ENCODE measurements at places on chromosomes 4 and X.

DNA sequence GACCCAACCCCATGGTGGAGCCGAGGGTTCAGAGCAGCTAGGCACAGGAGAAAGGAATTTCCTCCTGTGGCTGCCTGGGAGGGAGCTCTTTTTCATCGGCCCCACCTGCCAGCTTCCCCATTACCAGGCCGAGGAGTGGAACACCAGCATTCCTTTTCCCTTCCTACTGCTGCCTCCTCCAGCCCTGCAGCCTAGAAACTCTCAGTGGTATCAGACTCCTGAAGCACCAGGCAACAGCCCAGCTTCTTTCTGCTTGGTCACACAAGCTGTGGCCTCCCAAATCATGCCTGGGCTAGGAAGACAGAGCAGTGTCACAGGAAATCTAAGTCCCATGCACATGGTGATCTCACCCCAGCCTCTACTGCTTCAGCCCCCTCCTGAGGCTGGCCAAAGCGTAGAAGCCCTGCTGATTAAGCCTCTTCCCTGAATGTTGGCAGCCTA is 30.1 kb downstream of the RTL5 start:
- DNase-seq, result no peak

GRCh38 chr4:81137446-81137845 is 77.6 kb downstream of the PRKG2 start:
- peak; percentile 20 for DNase-seq

GRCh38 chr4:80024335-80024734 is 48.7 kb downstream of the ANTXR2 start:
- no peak for DNase-seq

GRCh38 chrX:68440442-68440841 is 7.1 kb upstream of the OPHN1 start:
- no peak for DNase-seq

DNA sequence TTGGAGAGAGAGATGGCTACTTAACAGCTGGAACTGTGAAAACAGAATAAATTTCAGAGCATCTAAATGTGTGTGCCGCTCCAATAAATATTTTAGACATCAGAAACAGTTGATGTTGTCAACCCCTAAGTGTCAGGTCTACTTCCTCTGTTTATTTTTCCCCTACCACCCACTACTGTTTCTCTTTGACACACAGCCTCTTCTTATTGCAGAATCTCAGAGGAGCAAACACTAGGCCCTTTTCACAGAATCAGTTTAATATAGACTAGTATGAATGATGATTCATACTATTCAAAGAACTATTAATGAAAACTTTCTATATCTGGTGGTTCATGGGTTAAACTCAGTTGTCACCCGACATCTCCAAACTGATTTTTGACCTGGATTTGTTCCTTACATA is 33.9 kb downstream of the NAA11 start:
- DNase-seq, result no peak

DNA sequence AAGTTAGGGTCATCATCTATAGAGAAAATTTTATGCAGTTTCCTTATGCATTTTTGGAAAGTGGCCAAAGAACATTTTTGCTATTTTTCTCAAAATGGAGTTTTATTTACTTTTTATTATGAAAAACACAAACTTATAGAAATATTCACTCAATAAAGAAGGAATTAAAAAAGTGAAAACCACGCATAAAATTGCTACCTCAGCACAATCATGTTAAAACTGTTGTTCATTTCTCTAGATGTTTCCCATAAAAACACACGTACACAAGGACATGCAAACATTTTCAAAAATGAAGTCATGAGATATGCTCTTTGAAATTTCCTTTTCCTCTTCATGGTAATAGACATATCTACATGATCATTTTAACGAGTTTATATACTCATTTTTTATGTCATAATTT is 536.8 kb upstream of the MAGEB18 start:
- no peak for DNase-seq

- DNase-seq, result no peak
Observed at GRCh38 chrX:15340867-15341266, 5.5 kb upstream of the PIGA start.

- DNase-seq, result no peak
Observed at GRCh38 chr4:134470544-134470943, 269.0 kb upstream of the PABPC4L start.

GRCh38 chr4:52780206-52780605 is 29.0 kb upstream of the ERVMER34-1 start:
- no peak for DNase-seq

GRCh38 chr4:140038031-140038533 is 115.9 kb downstream of the MAML3 start:
- DNase-seq, result no peak

DNA sequence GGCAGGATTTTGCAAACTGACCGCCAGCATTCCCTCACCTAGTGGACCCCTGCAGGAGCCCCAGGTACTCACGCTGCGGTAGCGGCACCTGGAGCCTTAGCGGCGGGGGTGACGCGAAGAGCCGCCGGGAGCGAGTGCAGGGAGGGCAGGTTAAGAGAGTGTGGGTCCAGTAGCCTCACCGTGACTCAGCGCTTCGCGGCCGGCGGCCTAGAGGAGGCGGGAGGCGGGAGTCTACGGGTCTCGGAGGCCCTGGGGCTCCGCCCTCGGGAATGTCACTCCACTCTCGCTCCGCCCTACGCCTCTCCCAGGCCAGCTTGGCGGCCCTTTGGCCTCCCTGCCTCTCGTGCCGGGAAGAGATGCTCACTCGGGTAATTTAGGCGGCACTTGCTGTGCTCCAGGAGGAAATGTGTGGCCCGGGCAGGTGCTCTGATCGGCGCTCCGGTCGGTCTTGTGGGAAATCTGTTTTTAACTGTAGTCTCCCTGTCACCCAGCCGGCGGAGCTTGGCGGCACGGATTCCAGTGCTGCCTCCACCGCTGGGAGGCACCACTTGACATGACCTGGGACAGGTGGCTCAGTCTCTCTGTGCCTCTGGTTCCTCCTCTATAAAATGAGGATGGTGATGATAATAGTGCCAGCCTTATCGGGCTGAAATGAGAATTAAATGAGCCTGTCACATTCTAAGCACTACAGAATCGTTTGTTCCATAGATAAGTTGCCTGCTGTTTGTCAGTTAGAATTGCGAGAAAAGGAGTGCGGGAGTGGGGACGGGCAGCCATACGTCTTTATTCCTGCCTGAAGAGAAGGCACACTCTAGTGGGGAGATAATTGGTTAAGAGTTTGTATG is at the start of gene PIR:
Gene PIR, minus strand, starts transcription at position 216 of the 845 bp plus-strand sequence. CDS start 2,076 bp downstream, outside the sequence.
- peak; percentile 24 for DNase-seq

DNA sequence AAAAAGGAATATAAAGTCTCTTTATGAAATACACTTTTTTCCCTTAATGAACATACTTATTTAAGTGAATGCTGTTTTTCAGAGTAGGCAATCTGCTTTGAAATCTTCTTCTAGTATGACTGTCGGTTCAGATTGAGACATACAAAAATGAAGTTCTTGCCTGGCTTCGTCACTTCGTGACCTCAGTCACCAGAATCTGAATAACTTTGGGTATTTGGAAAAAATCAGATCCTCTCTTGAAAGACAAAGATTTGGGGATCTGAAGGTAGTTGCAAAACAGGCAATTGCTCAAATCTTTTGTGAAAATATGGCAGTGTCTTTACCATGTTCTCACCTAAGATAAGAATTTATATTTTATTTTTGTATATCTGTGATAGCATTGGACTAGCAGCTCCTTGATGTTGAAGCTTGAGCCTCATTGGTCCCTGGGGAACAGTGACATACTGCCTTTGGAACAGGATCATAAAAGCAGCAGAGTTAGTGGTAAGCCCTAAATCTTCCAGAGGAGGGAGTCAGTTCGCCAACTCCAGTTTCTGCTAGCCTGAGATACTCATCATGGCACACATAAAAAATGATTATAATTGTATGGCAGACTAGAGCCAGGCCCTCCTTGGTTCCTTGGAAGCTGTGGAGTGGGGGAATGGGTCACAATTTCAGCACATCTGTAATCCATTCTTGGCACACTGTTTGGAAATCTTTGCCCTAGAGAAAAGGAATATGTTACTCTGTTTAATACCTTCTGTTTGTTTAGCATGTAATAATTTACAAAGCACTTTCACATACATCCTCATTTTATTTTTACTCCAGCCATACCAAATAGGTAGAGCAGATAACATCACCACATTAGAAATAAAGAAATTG is 5.0 kb downstream of the ARFIP1 start:
- peak; percentile 54 for DNase-seq

GRCh38 chr4:87268411-87268810 is 48.0 kb upstream of the KLHL8 start:
- no peak for DNase-seq

GRCh38 chr4:140152751-140153418 is 1.1 kb downstream of the MAML3 start:
- no peak for DNase-seq

DNA sequence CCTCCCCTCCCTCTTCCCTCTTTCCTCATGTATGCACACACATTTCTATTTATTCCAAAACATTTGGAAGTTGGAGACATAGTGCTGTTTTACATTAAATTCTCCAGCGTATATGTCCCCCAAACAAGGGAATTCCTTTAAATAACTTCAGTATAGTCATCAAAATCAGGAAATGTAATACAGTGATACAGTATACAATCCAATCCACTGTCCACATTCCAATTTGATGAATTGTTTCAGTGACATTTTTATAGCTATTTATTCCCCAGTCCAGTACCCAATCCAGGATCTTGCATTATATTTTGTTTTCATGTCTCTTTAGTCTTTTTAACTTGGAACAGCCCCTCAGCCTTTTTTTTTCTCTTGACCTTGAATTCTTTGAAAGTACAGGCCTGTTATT is 233.0 kb downstream of the DKK2 start:
- peak; percentile 61 for DNase-seq

GRCh38 chr4:10172278-10172921 is 55.8 kb upstream of the WDR1 start:
- no peak for DNase-seq

DNA sequence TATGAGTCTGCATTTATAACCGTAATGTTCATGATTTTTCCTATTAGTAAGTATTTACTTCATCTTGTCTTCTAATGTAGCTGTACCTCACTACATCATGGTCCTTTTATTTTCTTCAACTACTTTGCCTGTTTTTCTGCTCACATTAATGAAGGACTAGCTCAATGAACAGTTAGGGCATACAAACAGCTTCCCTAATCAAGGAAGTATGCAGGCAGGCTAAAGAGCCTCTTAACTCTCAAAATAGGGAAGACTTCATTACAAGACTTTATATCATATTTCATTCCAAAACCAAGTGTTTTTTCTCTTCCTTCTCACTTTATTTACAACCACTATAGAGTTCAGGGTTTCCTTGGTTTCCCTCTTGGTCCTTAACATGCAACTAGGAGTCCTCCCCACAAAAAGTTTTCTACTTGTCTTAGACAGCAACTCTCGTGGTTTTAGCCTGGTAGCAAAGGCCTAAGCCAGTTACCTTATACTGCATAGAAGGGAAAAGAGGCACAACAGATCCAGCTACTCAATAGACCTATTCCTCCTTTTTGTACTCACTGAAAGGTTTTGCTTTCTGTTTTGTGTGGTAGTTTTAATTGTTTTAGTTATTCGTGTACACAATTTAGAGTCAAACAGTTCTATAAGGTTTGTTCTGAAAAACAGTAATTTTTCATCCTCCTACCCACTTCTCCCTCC is 40.8 kb downstream of the SMIM14 start:
- DNase-seq, result no peak

- no peak for DNase-seq
Observed at GRCh38 chr4:114879916-114880669, 233.3 kb downstream of the NDST4 start.

- no peak for DNase-seq
Observed at GRCh38 chrX:70481471-70482270, 37.0 kb downstream of the DLG3 start.

- no peak for DNase-seq
Observed at GRCh38 chrX:2572740-2573139, 72.0 kb upstream of the DHRSX start.

- DNase-seq, result no peak
Observed at GRCh38 chr4:138487670-138488069, 245.5 kb upstream of the SLC7A11 start.

DNA sequence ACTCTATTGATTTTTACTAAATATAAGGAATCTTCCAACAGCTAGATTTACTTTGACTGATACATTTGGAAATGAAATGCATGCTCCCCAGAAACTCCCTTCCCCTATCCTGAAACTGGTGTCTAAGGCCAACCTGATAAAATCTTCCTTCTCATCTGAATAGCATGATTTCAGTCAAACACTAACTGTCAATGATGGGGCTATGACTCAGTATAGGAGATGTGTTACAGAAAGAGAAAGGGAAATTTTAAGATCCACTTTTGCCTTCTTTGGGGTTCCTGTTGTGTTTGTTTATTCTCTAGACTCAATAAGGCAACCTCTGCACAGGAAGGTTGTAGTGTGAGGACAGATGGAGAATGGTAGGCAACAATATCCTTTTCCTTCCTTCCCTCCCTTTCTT is 160.7 kb downstream of the MOSPD2 start:
- no peak for DNase-seq

- DNase-seq, result no peak
Observed at GRCh38 chrX:53171356-53171755, 53.7 kb downstream of the KDM5C start.

DNA sequence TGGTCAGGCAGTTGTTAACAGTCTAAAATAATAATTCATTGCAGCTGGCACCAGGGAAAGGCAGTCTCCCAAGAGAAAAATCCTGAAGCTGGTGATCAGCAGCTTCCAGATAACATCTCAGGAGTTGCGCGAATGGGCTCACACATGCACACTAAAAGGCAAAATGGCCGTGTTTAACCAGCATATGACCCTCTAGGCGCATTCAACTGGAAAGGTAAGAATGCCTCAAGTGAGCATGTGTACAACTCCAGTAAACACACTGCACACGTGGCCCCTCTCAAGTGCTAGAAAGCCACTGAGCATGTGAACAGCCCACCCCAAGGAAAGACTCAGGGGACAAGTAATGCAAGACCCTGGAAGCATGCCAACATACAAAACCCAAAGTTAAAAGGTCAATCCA is 33.1 kb downstream of the STPG2 start:
- no peak for DNase-seq

DNA sequence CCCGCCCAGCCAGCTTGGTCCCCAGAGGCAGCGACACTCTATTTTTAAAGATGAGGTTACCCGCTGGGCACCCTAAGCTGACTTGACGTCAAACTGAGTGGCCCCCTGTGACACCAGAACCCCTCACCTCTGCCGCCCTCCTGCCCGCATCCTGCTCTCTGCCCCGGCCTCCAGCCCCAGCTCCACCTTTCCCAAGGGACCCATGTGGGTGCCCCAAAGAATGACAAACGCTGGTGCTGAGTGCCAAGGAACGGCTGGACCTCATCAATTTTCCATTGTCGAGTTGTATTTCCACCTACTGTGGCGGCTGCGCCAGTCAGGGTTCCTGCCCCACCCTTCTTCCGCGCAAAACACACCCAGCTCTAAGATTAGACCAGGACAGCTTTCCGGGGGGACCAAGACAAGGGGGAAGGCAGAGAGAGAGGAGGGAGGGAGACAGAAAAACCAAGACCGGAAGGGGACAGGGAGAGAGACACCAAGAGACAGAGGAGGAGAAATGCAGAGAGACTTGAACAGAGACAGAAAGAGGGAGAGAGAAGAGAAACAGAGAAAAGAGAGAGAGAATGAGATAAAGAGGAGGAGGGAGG is 2.0 kb downstream of the PRKX start:
- DNase-seq, result no peak

- no peak for DNase-seq
Observed at GRCh38 chrX:70026112-70026850, 23.5 kb downstream of the AWAT2 start.

Data from fibroblast of skin of left quadriceps (primary cell).